ENCODE measurements at places on chromosomes 12 and 14.

- DNase-seq = no peak
Measured at GRCh38 chr12:49539406-49540228, 787 bp downstream of the KCNH3 start.

GRCh38 chr14:104932676-104933631 is 8.3 kb downstream of the PLD4 start:
- peak; percentile 81 for DNase-seq

DNA sequence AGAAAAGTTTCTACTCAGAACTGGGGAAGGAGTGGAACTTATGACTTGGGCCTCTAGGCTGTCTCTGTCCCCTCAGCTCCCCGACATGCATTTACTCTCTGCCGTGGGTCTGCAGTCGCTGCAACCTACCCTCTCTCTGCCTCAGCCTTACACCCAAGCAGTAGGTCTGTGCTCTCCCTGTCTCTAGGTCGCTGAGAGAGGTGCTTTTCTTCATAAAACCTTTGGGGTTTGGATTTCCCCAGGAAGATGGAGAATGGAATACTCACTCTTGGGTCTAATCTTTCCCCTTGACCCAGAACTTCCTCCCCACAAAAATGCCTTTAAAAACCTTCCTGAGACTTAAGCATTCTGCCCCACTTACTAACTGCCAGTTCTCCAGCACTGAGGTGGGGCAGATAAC is 12.9 kb downstream of the GPR84 start:
- no peak for DNase-seq

- no peak for DNase-seq
Measured at GRCh38 chr12:1644534-1645438, 15.8 kb downstream of the WNT5B start.

- DNase-seq = no peak
Measured at GRCh38 chr14:64656986-64657385, 47.2 kb upstream of the PLEKHG3 start.

DNA sequence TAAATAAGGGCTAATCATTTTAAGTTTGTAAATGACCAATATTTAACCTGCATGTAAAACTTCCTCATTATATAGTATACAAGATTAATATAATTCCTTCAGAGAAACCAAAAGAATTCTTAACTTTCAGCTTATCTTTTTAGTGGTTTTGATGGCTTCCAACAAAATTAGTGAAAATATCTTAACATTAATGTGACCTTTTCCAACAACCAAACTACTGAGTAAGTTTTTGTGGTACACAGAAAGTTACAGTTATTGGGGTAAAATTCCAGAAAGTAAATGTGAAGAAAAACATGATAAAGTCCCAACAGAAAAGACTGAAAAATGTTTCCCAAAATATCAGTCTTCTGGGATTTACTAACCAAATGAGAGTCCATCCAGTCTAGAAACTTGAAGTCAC is 111.0 kb upstream of the PDE3A start:
- DNase-seq = no peak
